ENCODE measurements at places on chromosomes 3 and 15.

GRCh38 chr3:127083778-127084397 is 101.0 kb downstream of the PLXNA1 start:
- H3K36me3 ChIP-seq: no peaks in the 10 kb centered on the region
- no peaks in the 10 kb centered on the region for H3K4me1 ChIP-seq
- no peak overlapping the region for H3K27ac ChIP-seq
- DNase-seq: no peak

DNA sequence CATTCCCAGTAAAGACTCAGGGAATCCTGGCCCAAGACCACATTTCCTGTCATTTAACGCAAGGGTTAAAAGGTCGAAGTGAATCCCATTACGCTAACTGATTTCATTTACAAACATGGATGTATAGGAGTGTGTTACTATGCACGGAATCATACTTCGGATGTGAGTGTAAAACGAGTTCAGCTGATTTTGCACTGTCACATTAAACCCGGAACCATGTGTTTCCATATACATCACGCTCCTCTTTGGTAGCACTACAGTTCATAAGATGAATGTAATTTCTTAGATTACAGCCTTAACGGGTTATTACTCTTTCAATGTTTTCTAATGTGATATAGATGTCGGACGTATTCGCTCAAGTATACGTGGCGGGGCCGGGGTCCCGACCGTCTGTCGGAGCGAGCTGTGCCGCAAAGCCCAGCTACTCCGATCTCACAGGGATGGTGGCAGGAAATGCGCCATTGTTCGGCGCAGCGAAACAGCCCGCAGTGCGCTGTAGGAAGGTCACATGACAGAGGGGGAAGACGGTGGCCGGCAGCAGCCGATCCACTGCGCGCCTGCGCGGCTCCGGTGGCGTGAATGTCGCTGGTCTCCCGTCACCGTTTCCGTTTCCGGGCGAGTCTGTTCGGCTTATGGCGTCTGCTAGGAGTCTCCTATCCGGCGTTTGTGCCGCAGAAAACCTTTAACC is 97.3 kb downstream of the NPAP1 start:
- no peaks in the 10 kb centered on the region for H3K27me3 ChIP-seq
- no peak overlapping the region for H3K27ac ChIP-seq
- no peaks in the 10 kb centered on the region for H3K4me1 ChIP-seq

DNA sequence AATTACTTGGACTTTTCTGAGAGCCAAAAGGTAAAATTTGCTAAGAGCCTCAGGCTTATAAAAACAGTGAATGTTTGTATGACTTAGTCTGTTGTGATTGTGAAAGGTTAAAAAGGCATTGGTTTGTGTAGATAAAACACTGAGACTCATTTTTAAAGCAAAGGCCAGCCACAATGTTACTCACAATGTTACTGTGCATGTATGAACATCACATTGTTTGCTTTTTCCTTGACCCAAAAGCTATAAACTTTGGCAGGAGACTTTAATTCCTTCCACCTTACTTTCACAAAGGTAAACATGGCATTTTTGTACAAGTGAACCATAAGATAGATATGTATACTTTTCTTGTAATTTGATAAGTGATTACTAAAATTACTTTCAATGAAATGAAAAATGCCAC is 70.5 kb downstream of the NPAP1 start:
- H3K4me3 ChIP-seq: no peak overlapping the region
- no peaks in the 10 kb centered on the region for H3K27me3 ChIP-seq
- H3K4me1 ChIP-seq: no peaks in the 10 kb centered on the region
- no peak for DNase-seq

- no peaks in the 10 kb centered on the region for H3K27me3 ChIP-seq
- H3K36me3 ChIP-seq: no peaks in the 10 kb centered on the region
- H3K4me3 ChIP-seq: no peak overlapping the region
- H3K27ac ChIP-seq: no peak overlapping the region
- no peak for DNase-seq
Observed at GRCh38 chr3:23256741-23257435, 53.8 kb downstream of the UBE2E2 start.

DNA sequence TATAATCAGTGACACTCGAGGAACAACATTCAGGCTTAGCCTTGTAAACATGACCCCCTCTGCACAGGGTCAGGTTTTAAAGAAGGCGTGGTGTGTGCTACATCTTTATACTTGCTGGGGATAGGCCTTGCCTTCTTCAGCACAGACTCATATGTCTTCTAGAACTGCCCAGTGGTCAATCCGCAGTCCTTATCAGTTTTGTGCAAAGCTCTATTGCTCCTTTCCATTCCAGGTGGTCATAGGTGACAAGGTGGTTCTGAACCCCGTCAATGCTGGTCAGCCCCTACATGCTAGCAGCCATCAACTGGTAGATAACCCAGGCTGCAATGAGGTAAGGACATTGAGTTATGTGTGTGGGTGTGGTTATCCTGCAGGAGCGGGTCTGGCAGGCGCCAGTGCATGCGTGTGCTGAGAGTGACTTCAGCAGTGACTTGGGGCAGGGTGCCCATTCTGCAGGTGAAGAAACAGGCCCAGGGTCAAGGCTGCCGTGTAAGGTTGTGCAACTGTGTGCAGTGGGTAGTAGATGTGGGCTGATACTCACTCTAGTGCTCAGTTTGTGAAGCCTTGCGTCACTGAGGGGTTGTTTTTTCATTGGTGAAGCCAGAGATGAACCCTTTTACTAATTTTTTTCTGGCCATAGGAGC is 150.9 kb downstream of the ITPR1 start:
- no peak for DNase-seq
- H3K36me3 ChIP-seq: no peaks in the 10 kb centered on the region
- no peak overlapping the region for H3K4me3 ChIP-seq
- H3K27me3 ChIP-seq: peaks cover 14% of the 10 kb centered on the region

GRCh38 chr3:173819368-173819767 is 421.8 kb downstream of the NLGN1 start:
- DNase-seq: no peak
- H3K27me3 ChIP-seq: no peaks in the 10 kb centered on the region
- H3K4me1 ChIP-seq: no peaks in the 10 kb centered on the region
- H3K4me3 ChIP-seq: no peak overlapping the region

GRCh38 chr15:95132774-95133173 is 901.4 kb downstream of the MCTP2 start:
- DNase-seq: no peak
- H3K27me3 ChIP-seq: no peaks in the 10 kb centered on the region
- H3K36me3 ChIP-seq: no peaks in the 10 kb centered on the region
- no peak overlapping the region for H3K4me3 ChIP-seq

GRCh38 chr3:7659079-7659478 is 798.2 kb downstream of the GRM7 start:
- H3K4me3 ChIP-seq: no peak overlapping the region
- H3K4me1 ChIP-seq: no peaks in the 10 kb centered on the region
- DNase-seq: no peak
- H3K27ac ChIP-seq: no peak overlapping the region
- no peaks in the 10 kb centered on the region for H3K27me3 ChIP-seq

DNA sequence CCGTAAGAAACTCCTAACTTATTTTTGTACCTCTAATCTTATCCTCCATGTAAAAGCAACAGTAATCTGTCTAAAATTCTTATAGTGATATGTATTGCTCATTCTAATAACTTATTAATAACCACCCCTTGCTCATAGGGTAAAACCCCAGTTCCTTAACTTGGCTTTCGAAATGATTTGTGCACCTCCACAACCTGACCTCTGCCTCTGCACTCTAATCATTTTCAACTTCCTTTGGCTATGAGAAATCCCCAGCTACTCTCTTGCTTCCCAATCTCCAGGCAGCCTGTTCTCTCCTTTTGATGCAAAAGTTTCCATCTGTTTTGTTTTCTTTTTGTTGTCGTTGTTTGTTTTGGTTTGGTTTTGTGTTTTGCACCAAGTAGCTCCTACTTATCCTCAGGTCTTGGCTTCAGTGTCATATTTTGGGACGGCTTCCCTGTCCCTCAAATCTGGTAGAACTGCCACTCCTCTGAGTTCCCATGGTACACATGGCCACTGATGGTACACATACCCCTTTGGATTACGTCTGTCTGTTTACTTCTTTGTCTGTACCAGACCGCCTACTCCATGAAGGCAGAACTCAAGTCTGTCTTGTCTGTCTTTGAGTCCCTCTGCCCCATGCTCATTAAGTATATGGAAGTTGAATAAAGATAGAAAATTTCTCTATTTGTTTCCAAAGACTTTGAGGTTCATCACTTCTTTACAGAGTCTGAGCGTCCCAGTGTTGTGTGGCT is 105.6 kb upstream of the TGFBR2 start:
- H3K27ac ChIP-seq: no peak overlapping the region
- no peak overlapping the region for H3K4me3 ChIP-seq
- no peaks in the 10 kb centered on the region for H3K27me3 ChIP-seq
- peaks cover 51% of the 10 kb centered on the region for H3K4me1 ChIP-seq
- no peaks in the 10 kb centered on the region for H3K36me3 ChIP-seq
- no peak for DNase-seq

DNA sequence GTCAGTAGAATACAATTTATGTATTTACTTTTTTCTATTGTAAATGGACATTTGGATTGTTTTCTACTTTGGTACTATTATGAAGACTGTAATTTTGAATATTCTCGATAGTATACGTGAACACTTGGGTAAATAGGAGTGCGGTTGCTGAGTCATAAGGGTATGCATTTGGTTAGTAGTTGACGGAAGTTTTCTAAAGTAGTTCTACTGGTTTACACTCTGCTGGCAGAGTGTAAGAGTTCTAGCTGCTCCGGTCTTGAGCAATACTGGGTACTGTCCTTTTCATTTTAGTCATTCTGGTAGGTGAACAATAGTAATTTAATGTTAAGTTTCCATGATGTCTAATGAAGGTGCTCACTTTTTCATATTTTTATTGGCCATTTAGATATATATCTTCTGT is 70.0 kb downstream of the MEF2A start:
- no peak for DNase-seq
- no peaks in the 10 kb centered on the region for H3K27me3 ChIP-seq
- H3K4me1 ChIP-seq: no peaks in the 10 kb centered on the region
- peaks cover 6% of the 10 kb centered on the region for H3K36me3 ChIP-seq

DNA sequence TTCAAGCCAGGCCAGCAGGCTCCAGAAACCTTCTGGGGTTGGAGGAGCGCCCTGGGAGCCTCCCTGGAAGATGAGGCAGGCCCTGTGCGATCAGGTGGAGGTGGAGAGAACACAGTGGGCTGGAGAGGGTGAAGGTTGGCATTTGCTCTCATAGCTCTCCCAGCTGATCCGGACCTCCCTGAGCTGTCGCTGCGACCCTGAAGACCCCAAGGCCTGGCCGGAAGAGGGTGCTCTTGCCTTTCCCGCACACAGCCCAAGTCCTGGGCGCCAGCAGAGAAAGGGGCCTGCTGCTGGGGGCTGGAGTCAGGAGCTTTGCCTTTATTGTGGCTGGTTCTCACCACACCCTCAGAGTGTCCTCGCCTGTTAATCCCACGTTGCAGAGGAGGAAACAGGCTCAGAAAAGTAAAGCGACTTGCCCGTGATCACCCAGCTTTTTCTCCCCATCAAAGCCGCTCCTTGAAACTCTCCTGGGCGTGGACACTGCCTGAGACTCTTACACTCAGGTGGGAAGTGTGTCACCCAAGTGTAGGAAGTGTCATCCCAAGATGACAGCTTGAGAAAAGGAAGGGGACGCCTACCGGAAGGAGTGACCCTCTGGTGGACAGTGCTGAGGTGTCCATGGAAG is 8.6 kb upstream of the RPL29 start:
- no peak overlapping the region for H3K4me3 ChIP-seq
- no peak overlapping the region for H3K27ac ChIP-seq
- peaks cover 15% of the 10 kb centered on the region for H3K27me3 ChIP-seq
- peaks cover 19% of the 10 kb centered on the region for H3K4me1 ChIP-seq
- DNase-seq: no peak

GRCh38 chr3:133115176-133115575 is 77.0 kb downstream of the TMEM108 start:
- H3K36me3 ChIP-seq: no peaks in the 10 kb centered on the region
- no peak for DNase-seq
- H3K4me3 ChIP-seq: no peak overlapping the region

GRCh38 chr15:70196372-70197316 is 98.9 kb upstream of the TLE3 start:
- H3K27ac ChIP-seq: peak overlapping the region; percentile 80
- DNase-seq: peak; percentile 73
- H3K4me3 ChIP-seq: peak overlapping the region; percentile 18
- peaks cover 37% of the 10 kb centered on the region for H3K27me3 ChIP-seq
- H3K36me3 ChIP-seq: peaks cover 6% of the 10 kb centered on the region

- H3K36me3 ChIP-seq: no peaks in the 10 kb centered on the region
- H3K27me3 ChIP-seq: no peaks in the 10 kb centered on the region
- no peak overlapping the region for H3K27ac ChIP-seq
- no peak for DNase-seq
Observed at GRCh38 chr15:83164771-83165404, 42.7 kb downstream of the HDGFL3 start.

- no peak overlapping the region for H3K27ac ChIP-seq
- no peak overlapping the region for H3K4me3 ChIP-seq
- H3K4me1 ChIP-seq: peaks cover 7% of the 10 kb centered on the region
- no peaks in the 10 kb centered on the region for H3K27me3 ChIP-seq
- DNase-seq: no peak
Observed at GRCh38 chr3:183924956-183925355, 40.3 kb upstream of the PARL start.

DNA sequence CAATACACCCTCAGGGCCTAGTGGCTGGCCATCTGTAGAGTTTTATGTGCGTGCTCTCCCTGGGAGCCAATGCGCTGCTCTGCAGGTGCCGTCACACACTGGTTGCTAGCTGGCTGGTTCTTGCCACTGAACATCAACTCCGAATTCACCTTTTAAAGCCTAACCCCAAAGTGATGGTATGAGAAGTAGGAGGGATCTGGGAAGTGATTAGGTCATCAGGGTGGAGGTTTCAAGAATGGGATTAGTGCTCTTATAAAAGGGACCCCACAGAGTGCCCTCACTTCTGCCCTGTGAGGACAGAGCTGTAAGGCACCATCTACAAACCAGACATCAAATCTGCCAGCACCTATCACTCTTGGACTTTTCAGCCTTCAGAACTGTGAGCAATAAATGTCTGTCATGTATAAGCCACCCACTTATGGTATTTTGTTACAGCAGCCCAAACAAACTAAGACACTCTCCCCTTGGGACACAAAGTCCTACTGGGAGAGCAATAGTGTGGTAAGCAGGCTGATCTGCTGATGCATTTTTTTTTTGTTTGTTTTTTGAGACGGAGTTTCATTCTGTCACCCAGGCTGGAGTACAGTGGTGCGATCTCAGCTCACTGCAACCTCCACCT is 20.3 kb downstream of the RGMA start:
- DNase-seq: no peak
- peaks cover 18% of the 10 kb centered on the region for H3K4me1 ChIP-seq
- H3K4me3 ChIP-seq: no peak overlapping the region
- H3K27me3 ChIP-seq: peaks cover 77% of the 10 kb centered on the region
- H3K27ac ChIP-seq: no peak overlapping the region

GRCh38 chr3:70779296-70779695 is 466.9 kb upstream of the MDFIC2 start:
- no peaks in the 10 kb centered on the region for H3K4me1 ChIP-seq
- H3K27ac ChIP-seq: no peak overlapping the region
- H3K4me3 ChIP-seq: no peak overlapping the region

GRCh38 chr3:134080761-134081160 is 51.0 kb upstream of the SLCO2A1 start:
- peaks cover 56% of the 10 kb centered on the region for H3K27me3 ChIP-seq
- H3K4me3 ChIP-seq: no peak overlapping the region
- no peak overlapping the region for H3K27ac ChIP-seq
- H3K36me3 ChIP-seq: no peaks in the 10 kb centered on the region
- DNase-seq: no peak

GRCh38 chr3:14404186-14404585 is 1.8 kb downstream of the SLC6A6 start:
- peak overlapping the region; percentile 97 for H3K4me3 ChIP-seq
- no peaks in the 10 kb centered on the region for H3K27me3 ChIP-seq
- H3K27ac ChIP-seq: no peak overlapping the region
- no peak for DNase-seq
- H3K4me1 ChIP-seq: peaks cover 15% of the 10 kb centered on the region
- peaks cover 69% of the 10 kb centered on the region for H3K36me3 ChIP-seq

- no peaks in the 10 kb centered on the region for H3K4me1 ChIP-seq
- H3K27ac ChIP-seq: no peak overlapping the region
- no peaks in the 10 kb centered on the region for H3K27me3 ChIP-seq
- no peak for DNase-seq
Observed at GRCh38 chr15:39649757-39650156, 68.9 kb downstream of the THBS1 start.

Data from Calu3 (cell line).